GM13976 (cell line): ENCODE measurements at places on chromosomes 3 and 15.

DNA sequence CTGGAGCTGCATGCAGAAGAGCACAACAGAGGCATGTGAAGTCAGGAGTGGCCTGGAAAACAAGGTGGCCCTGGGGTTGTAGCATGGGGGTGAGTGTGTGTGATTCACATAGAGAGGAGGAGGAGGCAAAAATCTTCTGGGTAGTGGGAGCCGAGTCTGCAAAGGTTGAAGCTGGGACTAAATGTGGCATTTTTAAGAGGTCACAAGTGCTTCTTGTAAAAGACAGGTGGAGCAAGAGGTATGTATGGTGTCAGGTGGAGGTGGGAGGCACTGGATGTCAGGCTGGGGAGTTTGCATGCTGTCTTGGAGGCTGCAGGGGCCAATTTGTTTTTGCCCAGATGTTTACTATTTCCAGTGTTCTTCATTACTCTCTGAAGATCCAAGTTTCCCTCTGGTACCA lies 42.4 kb downstream of the C3orf20 start:
- no peak for DNase-seq

- peak; percentile 91 for DNase-seq
Observed at GRCh38 chr3:14508966-14509795, 31.0 kb downstream of the GRIP2 start.

DNA sequence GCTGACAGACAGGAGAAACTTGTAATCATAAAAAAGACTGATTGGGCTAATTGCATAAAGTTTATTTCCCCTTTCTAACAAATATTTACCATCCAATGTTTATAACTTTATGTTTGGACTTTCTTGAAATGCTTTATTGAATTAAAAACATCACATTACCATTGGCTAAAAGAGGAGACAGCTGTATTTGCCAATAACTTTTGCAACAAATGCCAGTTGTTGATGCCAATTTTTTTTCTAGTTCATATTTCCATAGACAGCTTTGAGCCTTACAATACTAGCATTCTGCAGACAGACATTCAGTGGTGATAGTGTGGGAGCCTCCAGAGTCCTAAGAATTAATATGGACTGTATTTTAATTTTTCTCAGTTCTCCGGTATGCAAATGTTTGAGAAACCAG lies 198.4 kb downstream of the ADAMTS17 start:
- no peak for DNase-seq

GRCh38 chr3:54376142-54376807 lies 253.9 kb downstream of the CACNA2D3 start:
- DNase-seq = no peak

DNA sequence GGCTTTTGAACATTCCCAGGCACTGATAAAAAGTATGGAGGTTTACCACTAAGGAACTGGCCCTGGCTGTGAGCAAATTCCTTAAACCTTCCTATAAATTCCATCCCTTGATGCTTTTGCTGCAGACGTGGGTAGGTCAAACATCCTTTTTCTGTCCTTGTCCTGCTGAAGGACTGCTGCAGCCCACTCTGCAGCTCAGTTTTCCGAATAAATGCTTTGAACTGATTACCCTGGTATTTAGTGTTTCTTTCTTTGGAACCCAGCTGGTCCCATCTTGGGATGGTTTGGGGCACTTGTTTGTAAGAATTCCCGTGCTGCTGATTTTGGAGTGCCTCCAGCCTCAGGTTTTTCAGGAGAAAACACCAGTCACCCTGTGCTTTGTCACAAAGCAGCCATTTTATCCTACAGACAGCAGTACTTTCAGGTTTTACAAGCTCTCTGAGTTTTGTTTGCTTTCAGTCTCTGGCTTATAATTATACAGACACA lies 815.9 kb downstream of the VGLL3 start:
- DNase-seq = no peak

DNA sequence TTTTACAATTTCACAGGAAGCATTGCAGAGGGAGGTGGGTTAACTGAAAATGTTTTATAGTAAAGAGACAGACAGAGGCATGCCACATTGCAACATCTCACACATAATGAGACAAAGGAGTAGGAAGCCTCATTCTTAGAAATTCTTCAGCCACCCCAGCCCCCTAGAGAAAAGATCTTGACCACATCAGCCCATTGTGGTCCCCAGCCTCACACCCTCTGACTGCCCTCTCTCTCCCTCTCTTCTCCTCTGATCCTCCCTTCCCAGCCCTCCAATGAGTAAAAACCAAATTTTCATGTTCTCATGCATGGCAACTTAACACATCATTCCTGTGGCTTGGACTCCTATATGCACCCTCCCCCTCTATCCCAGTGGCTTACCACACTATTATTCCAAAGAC lies 174.1 kb downstream of the UACA start:
- DNase-seq = no peak

GRCh38 chr15:57797110-57797509 lies 90.6 kb downstream of the POLR2M start:
- no peak for DNase-seq

DNA sequence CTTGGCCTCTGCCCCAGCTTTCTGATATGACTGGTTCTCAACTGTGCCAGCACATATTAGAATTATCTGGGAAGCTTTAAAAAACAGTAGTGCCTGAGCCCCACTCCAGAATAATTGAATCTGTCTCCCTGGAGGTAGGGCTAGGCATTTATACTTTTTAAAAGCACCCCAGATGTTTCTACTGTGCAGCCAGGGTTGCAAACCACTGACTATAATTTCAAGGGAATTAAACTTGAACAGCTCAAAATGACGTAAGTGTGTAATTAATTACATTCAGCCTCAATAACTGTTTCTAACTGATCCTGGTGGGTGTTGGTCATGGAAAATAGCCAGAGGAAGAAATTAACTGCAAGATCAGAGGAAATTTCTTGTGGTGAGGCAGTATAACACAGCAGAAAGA lies 4.4 kb upstream of the IRAK2 start:
- DNase-seq = no peak

DNA sequence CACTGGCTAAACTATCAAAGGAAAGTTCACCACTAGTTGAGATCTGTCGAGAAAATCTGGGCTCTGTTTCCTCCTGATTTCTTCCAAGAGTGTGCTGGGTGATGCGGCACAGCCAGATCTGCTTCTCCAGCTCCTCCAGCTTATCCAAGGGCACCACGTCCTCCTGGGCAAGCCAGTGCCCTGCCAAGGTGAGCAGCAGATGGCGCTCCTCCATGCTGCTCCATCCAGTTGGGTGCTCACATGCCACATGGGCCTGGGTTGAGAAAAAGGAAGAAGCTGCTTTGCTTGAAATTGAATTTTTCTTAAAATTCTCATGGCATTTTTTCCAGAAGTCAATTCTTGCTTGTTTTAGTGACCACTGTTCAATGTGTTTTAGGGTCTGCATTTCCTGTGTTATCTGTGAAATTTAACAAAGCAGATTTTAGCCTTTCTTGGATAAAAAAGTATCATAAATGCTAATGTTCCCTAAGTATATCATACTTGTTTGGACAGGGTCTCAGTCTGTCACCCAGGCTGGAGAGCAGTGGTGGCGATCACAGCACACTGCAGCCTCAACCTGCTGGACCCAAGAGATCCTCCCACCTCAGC lies 47.3 kb downstream of the EIF3J start:
- DNase-seq = no peak

GRCh38 chr3:57544181-57545125 lies at the start of gene DNAH12:
Gene DNAH12, minus strand, starts transcription at chr3:57544344. Its CDS starts 1,474 bp downstream, at chr3:57542870.
- peak; percentile 51 for DNase-seq

DNA sequence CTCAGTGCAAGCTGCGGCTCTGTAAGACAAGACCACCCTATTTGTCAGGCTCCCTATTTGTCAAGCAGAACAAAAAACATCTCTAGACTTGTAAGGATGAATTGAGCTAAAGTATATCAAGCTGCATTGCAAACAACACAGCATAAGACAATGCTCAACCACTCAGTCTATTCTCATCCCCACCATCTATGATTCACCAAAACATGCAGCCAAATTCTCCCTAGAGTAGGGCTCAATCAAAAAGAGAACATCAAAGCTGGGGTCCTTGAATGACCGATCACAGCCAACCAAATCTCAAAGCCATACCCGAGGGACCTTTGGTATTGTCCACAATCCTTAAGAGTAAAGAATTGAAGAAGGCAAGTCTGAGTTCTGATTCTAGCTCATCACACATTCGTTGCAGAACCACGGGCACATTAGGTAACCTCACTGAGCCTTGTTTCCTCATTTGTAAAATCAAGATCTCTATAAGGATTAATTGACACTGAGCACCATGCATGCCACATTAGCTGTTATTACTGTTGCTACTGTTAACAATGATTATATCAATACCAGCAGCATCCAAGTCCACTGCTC lies 31.2 kb downstream of the RFTN1 start:
- no peak for DNase-seq

GRCh38 chr15:98614681-98615080 lies 33.7 kb upstream of the IGF1R start:
- no peak for DNase-seq

DNA sequence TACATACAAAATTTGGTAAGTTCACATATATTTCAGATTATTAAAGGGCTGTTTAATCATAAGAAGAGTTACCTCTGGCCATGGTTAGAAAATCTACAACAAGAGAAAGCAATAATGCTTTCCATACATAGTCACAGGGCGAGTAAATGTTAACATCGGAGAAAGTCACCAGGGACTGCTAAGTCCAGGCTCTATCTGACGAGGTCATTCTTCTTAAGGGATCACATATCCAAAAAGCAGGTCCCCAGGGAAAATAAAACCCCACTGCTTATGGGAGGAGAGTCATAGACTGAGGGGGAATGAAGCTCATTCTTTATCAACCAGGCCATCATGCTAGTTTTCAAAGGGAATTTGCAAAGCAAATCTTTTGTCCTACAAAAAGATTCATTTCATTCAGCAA lies 3.1 kb downstream of the PCYT1A start:
- DNase-seq = no peak

- no peak for DNase-seq
Observed at GRCh38 chr3:139338405-139338804, 5.4 kb upstream of the MRPS22 start.

GRCh38 chr3:171039674-171040073 lies 13.2 kb upstream of the SLC2A2 start:
- no peak for DNase-seq

- no peak for DNase-seq
Observed at GRCh38 chr15:49620199-49620598, 419 bp downstream of the FAM227B start.

- no peak for DNase-seq
Observed at GRCh38 chr3:179949869-179950268, 86.9 kb downstream of the PEX5L start.

- DNase-seq = no peak
Observed at GRCh38 chr15:77076323-77076915, 5.5 kb upstream of the TSPAN3 start.

DNA sequence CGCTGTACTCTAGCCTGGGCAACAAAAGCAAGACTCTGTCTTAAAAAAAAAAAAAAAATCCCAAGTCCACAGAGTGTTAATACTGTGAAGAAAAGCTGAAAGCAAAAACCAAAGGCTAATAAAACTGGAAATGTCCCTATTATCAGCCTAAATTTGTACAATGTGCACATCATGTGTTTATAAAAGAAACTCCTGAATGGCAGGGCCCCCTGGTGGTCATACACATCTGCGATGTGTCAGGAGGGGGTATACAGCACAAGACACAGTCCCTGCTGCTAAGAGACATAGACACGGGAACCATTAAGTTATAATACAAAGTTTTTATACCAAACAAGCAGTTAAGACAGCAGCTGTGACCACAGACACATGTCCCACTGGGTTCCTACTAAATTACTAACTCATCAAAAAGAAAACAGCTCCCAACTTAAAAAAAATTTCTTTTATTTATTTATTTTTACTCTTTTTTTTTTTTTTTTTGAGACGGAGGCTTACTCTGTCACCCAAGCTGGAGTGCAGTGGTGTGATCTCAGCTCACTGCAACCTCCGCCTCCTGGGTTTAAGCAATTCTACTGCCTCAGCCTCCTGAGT lies 31.0 kb downstream of the IDH2 start:
- peak; percentile 82 for DNase-seq

- no peak for DNase-seq
Observed at GRCh38 chr15:71683411-71684274, 126.7 kb upstream of the NR2E3 start.
